ENCODE measurements at places on chromosomes 2 and 18. TPM values are rescaled to one million over a fixed set of nuclear protein-coding genes. Genes with fewer than 3 reads are reported as not detected.

METTL5 gene
- 25.3 TPM for total RNA-seq

- DNase-seq: no peak
Measured at GRCh38 chr2:41836948-41837347, 210.9 kb upstream of the PKDCC start.

IL1RL2 gene
- total RNA-seq: 0.68 TPM

DNA sequence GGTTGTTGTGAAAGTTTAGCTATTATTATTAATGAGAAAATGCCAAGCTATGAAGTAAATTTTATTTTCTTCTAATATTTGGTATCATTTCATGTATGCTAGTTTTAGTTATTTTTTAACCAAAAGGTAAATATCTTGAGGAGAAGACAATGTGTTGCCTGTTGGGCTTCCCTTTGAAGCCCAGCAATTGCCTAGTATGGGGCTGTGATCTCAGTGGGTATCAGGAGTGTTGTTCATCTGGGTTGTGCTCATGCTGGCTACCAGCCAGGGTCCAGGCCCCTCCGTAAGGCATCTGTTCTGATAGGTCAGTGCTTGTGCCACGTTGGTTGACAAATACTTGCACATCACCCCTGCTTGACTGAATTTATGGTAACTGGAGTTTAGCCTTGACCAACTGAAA is 38.0 kb upstream of the DARS1 start:
- no peak for DNase-seq

DNA sequence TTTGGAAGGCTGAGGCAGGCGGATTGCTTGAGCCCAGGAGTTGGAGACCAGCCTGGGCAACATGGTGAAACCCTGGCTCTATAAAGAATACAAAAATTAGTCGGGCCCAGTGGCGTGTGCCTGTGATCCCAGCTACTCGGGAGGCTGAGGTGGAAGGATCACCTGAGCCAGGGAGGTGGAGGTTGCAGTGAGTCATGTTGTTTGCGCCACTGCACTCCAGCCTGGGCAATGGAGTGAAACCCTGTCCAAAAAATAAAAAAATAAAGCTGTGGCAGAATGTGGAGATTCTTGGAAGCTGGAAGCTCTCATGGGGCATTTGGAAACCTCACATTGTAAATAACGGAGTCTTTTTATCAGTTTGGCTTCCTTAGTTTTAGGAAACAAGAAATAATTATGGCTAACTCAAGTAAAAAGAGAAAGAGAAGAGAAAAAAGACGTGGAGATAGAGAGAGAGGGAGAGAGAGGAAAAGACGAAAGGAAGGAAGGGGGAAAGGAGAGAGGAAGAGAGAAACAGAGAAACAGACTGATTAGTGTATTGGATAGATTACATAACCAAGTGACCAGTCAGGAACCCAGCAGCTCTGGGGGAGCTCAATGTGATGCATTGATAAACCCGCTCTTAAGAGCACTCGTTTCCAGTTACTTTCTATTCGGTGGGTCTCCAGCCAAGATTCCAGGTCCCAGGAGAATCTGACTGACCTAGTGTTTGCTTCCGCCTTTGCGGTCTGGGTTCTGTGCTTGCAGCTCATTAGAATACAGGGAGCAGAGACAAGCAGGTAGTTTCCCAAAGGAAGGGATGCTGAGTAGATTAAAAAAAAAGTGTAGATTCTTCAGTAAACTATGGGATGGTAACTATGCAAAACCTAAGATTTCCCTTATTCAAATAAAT is 1.1 kb upstream of the SPAST start:
- DNase-seq: no peak

DNA sequence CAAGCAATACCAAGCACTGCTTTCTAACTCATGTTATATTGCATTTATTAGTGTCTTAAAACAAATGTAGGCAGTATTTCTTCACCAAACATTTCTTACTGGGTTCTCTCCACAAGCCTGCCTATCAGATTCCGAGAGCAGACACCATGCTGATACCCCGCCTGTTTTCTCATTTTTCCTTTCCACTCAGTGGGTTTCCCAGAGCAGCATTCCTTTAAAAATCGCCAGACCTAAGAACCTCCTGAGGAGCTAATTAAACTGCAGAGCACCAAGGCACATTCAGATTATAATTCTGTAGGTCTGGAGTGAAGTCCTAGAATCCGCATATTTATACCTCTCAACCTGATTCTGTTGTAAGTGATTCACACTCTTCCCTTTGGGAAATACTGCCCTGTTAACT is 405.6 kb downstream of the TNS1 start:
- DNase-seq: no peak

- no peak for DNase-seq
Measured at GRCh38 chr18:57519668-57520424, 66.7 kb downstream of the FECH start.
